Naive B cell (primary cell): ENCODE measurements at places on chromosomes 11 and 22. TPM values are rescaled to one million over a fixed set of nuclear protein-coding genes. Genes with fewer than 3 reads are reported as not detected.

- no peak for DNase-seq
Measured at GRCh38 chr11:70226967-70227366, 23.9 kb downstream of the FADD start.

DNA sequence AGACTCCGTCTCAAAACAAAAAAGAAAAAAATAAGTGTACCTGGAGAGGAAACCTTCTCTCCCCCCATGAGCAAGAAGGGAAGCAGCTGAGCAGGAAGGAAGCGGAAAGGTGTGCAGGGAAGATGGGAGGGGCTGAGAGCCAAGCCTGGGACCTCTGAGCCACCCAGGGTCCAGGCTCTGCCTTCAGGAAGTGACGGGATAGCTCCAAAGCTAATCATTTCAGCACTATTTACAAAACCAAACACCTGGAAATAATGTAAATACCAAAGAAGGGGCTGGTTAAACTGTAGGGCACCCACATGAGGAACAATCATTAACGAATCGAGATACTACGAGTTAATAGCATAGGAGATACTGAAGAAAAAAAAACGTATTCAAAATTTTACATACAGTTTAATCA is 27.9 kb downstream of the ARRB1 start:
- no peak for DNase-seq

DNA sequence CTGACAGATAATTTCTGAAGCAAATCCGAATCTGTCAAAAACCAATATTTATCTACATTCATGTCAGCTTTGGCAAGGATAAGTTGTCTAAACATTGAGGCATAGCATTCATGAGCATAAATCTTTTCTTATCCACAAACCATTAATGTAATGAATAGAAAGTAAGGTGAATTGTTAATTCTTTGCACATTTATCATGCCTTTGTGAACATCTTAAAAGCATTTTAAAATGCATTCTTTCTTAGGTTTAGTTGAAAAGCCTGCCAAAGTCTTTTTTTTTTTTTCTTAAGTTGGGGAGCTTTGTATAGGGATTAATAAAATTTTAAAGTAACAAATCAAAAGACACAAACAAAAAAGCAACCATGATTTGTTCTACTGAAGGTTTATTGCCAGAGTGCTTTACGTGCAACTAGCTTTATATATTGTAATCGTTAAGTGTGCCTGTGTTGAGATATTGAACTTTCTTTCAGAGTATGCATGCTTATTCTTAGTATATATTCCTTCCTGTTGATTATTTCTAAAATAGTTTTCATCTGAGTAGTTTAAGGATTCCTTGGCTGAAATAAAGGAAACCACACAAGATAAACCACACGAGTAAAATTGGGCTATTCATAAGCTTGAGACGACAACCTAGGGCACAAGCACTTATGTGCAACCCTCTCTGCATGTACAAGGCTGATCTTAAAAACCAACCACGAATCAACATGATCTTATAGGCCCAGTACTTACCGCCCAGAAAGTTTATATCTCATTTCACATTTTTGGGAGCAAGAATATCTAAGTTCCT is 1110.9 kb upstream of the CNTN5 start:
- DNase-seq = no peak

GRCh38 chr11:59053387-59053786 is 32.7 kb upstream of the GLYATL1B start:
- DNase-seq = peak; percentile 60

DNA sequence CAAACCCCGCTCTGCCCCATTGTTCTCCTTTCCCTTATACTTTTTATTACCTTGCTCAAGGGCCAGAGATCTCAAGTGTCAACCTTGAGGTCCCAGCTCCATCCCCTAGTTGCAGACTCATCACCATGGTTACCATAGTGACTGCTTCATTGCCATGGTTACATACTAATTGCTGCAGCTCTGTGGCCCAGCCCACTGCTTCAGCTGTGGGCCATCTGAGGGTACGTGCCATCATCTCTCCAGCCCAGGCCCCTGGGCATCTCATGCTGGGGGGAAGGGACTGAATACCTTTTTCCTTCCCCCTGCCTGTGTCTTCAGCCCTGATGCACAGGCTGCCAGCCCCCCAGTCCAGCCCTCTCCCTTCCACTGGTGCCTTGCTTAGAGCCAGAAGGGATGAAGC is 22.2 kb downstream of the TREH start:
- no peak for DNase-seq

DNA sequence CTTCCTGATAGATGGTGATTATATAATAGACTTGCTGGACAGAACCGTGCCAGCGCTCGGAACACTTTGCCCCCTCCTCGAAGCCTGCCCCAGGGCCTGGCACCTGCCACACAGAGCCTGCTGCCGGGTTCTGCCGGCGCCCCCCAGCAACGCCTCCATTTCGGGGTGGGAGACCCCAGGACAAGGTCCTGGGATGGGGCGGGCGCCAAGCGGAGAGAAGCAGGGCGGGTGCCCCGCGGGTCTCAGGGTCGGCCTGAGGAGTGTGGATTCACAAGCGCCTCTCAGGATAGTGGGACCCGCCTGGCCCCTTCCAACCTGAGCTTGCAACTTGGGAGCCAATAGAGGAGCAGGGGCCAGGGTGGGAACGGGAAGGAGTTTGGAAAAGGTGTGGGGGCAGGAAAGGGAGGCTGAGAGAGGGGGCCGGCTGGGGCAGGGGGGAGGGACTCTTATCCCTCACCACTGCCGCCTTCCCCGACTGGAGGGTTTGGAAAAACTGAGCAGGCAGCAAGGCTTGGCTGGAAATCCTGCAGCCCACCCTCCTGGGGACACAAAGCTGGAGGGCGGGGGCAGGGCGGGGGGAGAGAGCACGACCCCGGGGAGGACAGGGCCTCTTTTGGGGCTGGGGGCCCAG is 3.3 kb upstream of the BCL9L start:
- DNase-seq = no peak

- DNase-seq = no peak
Measured at GRCh38 chr11:115715251-115715770, 211.1 kb upstream of the CADM1 start.

DNA sequence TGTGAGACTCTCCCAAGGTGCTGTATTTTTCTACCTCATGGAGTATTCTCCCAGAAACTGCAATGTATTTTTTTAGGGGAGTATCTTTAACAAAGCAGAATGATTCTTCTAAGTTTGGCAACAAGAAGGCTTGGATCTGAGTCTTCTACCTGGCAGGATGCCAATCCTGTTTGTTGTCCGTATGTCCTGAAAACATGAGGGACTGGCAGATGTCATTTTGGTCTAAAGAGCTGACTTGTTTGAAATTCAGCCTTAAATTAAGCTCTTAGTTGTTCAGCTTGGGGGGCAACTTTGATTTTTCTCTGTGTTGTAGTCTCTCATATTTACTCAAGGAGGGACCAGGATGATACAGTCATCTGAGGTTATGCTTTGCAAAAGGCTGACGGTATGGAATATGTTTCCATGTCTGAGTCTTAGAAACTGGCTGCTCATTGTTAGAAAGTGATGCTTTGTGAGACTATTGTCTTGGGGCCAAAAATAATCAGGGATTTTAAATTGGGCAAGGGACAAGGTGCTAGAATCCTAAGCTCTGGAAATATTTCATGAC is 9.3 kb downstream of the MRPL16 start:
- DNase-seq = no peak

GRCh38 chr11:115334932-115335788 is 169.1 kb downstream of the CADM1 start:
- no peak for DNase-seq

DNA sequence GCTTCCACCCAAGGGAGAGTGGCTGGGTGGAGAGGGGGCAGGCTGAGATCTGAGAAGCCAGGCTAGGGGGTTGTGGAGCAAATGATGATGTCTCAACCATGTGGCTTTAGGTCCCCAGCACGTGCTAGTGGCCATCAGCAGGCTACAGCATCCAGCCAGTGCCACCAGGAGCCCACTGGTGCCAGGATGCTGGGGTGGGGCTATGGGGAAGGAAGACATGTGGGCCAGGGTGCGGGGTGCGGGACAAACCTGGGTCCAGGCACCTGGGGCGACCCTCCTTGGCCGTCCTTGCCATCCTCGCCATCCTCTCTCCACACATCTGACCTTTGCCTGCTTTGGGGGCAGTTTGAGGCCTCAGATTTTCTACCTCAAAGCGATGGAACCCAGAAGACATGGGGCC is 104.3 kb downstream of the KCNQ1 start:
- no peak for DNase-seq

DNA sequence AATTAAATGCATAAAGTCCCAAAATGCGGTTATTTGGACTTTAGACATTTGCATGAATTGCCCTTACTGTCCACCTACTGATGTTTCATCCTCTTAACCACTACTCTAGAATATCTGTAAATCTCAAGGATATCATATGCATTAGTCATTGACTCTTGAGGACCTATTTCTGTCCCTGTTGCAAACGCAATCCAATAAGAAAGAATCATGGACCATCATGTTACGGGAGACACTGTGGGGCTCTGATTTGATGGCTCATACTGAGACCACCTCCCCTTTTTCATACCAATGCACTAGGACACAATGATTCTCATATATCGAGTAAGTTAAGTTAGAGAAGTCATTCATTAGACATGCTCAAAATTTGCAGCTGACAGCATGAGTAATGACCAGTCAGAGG is 14.4 kb downstream of the POU2AF2 start:
- no peak for DNase-seq

- no peak for DNase-seq
Measured at GRCh38 chr22:19514831-19515565, 9.2 kb downstream of the CLDN5 start.

DNA sequence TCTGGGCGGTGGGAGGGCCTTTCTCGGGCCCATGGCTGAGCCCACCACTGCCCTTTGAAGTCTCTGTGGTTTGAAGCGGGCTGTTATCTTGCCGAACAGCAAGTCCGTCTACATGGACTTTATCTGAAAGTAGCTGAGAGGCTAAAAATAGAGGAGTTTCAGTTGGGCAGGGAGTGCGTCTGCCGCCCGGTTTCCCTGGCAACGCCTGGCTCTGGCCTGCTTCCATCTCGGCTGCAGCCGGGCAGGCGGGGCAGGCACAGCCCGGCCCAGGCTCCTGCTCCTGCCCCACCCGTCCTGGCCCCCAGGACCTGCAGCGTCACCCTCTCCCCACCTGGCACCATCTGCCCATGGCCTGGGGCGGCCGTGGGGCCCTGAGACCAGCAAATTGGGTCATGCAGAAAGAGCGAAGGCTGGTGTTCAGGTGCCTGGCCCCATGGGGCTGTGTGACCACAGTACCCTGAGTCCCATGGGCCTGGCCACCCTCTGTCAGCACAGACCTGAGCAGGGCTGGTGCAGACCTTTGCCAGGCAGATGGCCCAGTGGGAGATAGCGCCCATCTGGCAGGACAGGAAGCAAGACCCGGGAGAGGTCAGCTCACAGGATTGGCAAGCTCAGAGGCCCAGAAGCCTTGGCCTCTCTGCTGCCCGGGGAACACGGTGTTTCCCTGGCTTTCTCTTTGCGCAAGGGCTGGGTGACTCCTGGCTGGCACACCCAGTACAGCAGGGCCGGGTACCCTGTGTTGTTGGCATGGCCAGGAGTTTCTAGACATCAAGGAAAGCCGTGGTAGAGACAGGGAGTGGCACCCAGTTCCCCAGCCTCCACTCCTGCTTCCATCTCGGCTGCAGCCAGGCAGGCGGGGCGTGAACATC is 79.1 kb upstream of the KCNQ1OT1 start:
- no peak for DNase-seq

DNA sequence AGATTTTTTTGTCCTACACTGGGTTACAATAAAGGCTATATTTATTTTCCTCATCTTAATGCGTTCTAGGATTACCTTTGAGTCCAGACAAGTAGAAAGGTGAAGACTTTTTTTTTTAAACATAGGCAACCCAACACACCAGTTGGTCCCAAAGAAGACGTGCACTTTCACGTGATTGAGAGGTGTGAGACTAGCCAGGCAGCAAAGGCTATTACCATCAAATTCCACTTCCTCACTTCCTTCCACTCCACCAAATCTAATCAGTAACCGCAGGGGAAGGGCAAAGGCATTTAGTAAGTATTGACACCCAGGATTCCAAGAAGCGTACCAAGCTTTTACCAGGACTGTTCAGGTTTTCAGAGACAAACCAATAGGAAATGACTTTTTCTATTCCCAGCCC is 109.3 kb downstream of the APIP start:
- no peak for DNase-seq

DNA sequence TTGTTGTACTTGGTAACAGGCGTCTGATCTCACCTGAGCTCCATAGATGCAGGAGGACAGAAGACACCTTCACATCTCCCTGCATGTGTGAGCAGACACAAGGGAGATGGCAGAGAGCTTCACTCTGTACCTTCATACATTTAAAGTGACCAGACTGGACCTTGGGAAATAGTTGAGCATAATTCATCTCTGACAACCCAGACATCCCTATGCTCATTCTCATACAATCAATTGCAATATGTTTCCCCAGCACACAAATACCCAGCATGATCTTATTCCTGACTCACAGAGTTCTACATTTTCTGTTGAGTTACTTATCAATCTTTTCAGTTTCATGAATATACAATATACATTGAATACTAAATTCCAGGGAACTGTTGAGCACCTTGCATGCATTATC is 488.2 kb upstream of the API5 start:
- no peak for DNase-seq

DNA sequence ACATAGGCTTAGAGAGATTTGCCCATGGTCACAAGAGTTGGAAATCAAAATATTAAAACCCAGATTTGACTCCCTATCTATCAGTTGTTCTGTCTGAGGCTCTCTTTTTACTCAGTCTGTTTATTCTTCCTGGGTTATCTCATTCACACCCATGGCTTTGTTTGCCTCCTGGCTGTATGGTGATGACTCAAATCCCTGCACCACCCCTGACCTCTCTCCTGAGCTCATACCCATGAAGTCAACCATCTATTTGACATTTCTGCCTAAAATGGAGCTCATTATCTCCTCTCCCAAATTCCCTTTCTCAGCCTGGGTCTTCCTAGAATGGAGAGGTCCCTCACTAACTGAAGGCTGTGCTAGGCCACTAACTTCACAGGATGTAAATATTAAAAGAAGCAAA is 27.8 kb upstream of the CCDC134 start:
- DNase-seq = no peak

- no peak for DNase-seq
Measured at GRCh38 chr11:11403763-11404725, 51.0 kb upstream of the CSNK2A3 start.

GRCh38 chr11:41382927-41383326 is 76.5 kb downstream of the LRRC4C start:
- DNase-seq = no peak

LGR4 gene
- polyA plus RNA-seq = 0.98 TPM

CALCB gene
- polyA plus RNA-seq = 0.13 TPM

FREY1 gene
- not detected for polyA plus RNA-seq

MPEG1 gene
- polyA plus RNA-seq = 96.5 TPM

OR8I2 gene
- not detected for polyA plus RNA-seq

OSM gene
- polyA plus RNA-seq = 1.6 TPM

IFTAP gene
- polyA plus RNA-seq = 2.1 TPM

HEPN1 gene
- polyA plus RNA-seq = not detected

C11orf42 gene
- polyA plus RNA-seq = not detected

CALCA gene
- not detected for polyA plus RNA-seq

BTG4 gene
- polyA plus RNA-seq = not detected
